ENCODE measurements at places on chromosomes 5 and 9.
A peak's percentile ranks its signal among the peaks of the same experiment; 100 is the strongest.

DNA sequence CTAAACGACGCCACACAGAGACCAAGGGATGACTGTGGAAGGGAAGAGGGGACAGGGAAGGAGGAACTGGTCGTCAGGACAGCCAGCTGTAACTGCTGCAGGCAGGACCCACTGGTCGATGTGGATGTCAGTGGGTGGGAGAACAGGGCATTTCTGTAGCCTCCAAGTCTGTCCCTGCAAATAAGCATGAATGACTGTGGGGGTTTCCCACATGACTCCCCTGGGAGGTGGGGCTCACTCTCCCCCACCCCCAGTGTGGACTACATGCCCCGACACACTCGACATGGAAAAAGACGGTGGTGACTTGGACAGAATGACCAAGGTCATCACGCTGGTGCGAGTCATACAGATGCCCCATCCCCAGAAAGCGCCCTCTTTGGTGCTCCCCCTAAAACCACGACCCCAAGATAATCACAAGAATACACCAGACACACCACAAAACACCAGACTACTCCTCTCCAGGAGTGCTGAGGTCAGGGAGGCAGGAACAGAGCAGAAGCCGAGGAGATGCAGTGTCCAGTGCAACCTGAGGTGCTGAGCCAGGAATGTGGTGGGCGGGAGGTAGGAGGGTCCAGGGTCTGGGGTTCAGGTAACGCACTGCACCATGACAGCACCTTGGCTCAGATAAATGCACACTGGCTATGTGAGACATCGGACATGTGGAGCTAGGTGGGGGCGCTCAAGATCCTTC is 64.9 kb downstream of the SECISBP2 start:
- DNase-seq: no peak

DNA sequence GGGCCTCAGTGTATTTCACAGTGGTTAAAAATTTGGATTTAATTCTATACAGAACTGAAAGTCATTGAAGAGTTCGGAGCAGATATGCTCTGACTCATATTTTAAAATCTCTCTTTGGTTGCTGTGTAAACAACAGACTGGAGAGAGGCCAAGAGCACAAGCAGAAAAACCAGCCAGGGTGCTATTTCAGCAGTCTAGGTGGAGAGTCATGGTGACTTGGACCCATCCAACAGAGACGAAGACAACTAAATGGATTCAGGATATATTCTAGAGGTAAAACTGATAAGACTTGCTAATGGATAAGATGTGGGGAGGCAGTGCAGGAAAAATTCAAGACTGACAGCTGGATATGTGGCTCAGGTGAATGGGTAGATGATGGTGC is 168.9 kb downstream of the MAPKAP1 start:
- DNase-seq: no peak

DNA sequence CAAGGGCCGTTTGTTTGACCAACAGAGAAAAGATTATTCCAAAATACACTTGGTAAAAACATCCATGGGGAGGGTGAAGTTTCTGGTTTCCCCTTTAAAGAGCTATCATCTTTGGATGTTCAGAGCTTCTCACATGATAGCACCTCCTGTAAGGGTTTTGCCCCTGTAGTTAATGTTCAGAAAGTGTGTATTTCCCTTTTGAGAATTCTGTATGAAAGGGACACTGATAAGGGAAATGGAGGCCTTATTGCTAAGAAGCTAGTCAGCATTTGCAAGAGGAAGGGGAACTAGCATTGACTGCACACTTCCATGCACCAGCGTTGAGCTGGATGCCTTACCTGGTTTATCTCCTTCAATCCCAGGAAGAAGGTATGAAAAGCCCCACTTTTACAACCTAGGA is 31.5 kb upstream of the C5orf58 start:
- DNase-seq: no peak

DNA sequence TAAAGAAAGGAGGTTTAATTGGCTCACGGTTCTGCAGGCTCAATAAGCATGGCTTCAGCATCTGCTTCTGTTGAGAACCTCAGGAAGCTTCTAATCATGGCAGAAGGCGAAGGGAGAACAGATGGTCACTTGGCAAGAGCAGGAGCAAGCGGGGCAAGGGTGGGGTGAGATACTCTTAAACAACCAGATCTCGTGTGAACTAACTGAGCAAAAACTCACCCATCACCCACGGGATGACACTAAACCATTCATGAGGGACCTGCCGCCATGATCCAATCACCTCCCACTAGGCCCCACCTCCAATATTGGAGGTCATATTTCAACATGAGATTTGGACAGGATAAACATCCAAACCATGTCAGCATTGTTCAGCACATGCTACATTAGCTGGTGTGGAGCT is 89.1 kb upstream of the HAND1 start:
- no peak for DNase-seq

DNA sequence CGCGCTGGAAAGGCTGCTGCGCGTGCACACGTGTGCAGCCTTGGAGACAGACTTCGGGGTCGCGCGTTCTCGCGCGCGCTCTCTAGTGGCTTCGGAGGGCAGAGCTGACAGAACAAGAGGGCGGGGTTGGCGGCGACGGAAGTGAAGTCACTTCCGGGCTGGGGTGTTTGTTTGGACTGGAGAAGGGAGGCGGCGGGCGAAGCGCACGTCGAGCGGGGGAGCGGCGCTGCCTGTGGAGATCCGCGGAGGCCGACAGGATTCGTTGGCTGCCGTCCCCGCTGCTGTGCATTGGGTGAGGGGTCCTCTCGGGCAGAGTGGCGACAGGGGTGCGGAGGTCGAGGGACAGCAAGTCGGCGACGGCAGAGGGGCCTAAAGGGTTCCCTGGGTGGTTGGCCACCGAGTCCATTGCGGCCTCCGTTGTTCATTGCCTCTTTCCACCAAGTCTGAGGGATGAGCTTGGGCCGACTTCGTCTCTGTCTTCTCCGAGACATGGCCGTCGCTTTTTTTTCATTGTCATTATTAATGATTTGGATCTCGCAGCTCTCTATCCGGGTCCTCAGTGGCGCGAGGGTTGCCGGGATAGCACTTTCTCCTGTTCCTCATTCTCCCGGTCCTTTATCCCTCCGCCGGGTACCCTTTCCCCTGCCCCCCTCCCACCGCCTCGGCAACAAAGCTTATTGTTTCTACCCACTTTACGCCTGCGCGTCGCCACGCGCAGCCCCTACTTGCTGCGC is at the start of gene PAIP2:
PAIP2 (plus strand) TSS at position 166 of the 734 bp plus-strand sequence. CDS start 21,931 bp downstream, outside the sequence.
- DNase-seq: peak; percentile 96

GRCh38 chr5:151766975-151767374 is 4.8 kb upstream of the G3BP1 start:
- DNase-seq: no peak

GRCh38 chr5:44801992-44802391 is 6.8 kb upstream of the MRPS30 start:
- no peak for DNase-seq

- DNase-seq: no peak
These were observed 85.4 kb upstream of the FSTL4 start for GRCh38 chr5:133697536-133698258.

Data from activated naive CD4-positive, alpha-beta T cell (primary cell).